ENCODE measurements at places on chromosomes 5 and 9. TPM values are rescaled to one million over a fixed set of nuclear protein-coding genes. Genes with fewer than 3 reads are reported as not detected.

The MARVELD2 gene
- 0.16 TPM for total RNA-seq

The PTTG1 gene
- 31.8 TPM for total RNA-seq

The GRM6 gene
- under 0.01 TPM for total RNA-seq

The MCC gene
- total RNA-seq = 50.8 TPM

The PCDHGB4 gene
- total RNA-seq = 26.7 TPM

The ROPN1L gene
- total RNA-seq = 0.32 TPM

The FYB1 gene
- total RNA-seq = 0.16 TPM

The DOCK2 gene
- 2.5 TPM for total RNA-seq

The PCDH12 gene
- total RNA-seq = under 0.01 TPM

The GAS1 gene
- 48.3 TPM for total RNA-seq

The GLIPR2 gene
- 101 TPM for total RNA-seq

The ANGPTL2 gene
- total RNA-seq = 55.8 TPM

The ELOVL7 gene
- total RNA-seq = 0.09 TPM

The PPP2R2B gene
- total RNA-seq = under 0.01 TPM

The GABRB2 gene
- not detected for total RNA-seq
